ENCODE measurements at places on chromosomes 11 and 22.
A peak's percentile ranks its signal among the peaks of the same experiment; 100 is the strongest.

- DNase-seq, result no peak
Observed at GRCh38 chr22:44224166-44224565, 43.4 kb downstream of the PARVG start.

DNA sequence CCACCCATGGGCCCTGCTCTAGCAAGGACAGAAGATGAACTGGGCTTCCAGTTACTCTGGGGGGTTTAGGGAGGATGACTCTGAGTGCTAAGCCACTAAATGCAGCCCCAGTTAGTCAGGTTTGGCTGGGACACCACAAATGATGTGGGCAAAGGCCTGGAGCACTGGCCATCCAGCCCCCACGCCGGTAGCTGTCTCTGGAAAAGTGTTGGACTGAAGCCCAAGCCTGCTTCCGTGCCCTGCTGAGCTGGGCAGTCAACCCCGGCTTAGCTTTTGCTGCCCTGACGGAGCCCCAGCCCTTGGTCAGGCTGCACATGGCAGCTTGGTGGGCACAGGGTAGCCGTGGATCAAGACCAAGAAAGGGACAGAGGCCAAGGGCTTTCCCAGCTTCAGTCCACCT, 5.7 kb upstream of the GSTP1 start:
- DNase-seq, result no peak

GRCh38 chr11:38100836-38101462, 1502.9 kb upstream of the RAG2 start:
- no peak for DNase-seq

GRCh38 chr11:126929179-126930061, 71.2 kb downstream of the KIRREL3 start:
- no peak for DNase-seq

DNA sequence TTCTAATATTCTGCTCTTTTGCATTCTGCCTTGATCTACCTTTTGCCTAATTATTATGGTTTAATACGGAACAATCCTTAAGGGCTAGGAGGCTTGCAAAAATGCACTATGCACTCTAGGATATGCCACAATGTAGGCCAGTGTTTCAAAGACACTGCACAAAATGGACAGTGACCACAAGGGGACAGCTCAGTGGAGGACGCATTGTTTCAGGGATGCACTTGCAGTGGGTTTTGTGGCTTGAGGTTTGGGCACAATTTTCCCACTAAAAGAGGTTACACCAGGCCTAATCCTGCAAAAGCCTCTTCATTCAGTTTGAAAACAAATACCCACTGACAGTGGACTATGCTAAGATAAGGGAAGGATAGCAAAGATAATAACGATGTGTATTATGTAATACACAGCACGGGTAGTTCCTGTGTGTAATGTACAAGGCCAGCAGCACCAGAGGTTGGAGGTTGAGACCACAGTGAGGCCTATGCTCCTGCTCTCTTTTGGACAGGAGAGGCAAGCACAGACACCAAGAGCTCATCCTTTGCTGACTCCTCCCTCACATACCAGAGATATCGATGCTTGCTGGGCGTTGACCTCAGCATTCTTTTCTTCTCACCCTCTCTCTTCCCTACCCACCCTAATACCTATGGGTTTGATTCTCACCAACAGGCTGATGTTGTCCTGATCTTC, 12.7 kb downstream of the MAP6 start:
- no peak for DNase-seq

GRCh38 chr22:44207981-44208317, 27.2 kb downstream of the PARVG start:
- no peak for DNase-seq

DNA sequence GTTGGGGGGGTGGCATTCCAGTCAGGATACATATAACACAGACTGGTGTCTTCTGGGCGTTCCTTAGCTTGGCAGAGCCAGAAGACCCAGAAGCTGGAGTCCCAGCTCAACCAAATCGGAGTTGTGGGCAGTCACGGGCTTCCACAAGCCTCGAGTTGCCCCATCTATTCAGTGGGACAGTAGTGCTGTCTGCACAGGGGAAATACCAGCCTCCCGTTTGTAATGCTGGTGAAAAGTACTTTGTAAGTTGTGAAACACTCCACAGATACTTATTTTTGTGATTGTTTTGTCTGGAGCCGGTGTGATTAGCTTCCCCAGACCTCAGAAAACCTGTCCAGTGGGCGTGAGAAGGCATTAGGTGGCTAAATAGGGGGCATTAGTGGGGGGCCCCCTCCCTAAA, 13.6 kb downstream of the DGKZ start:
- DNase-seq, result no peak

GRCh38 chr11:18140145-18140544, 7.8 kb downstream of the MRGPRX3 start:
- DNase-seq, result no peak

- no peak for DNase-seq
Observed at GRCh38 chr22:46588279-46589140, 31.7 kb upstream of the GRAMD4 start.

GRCh38 chr11:97364047-97364446, 974.2 kb downstream of the JRKL start:
- no peak for DNase-seq

DNA sequence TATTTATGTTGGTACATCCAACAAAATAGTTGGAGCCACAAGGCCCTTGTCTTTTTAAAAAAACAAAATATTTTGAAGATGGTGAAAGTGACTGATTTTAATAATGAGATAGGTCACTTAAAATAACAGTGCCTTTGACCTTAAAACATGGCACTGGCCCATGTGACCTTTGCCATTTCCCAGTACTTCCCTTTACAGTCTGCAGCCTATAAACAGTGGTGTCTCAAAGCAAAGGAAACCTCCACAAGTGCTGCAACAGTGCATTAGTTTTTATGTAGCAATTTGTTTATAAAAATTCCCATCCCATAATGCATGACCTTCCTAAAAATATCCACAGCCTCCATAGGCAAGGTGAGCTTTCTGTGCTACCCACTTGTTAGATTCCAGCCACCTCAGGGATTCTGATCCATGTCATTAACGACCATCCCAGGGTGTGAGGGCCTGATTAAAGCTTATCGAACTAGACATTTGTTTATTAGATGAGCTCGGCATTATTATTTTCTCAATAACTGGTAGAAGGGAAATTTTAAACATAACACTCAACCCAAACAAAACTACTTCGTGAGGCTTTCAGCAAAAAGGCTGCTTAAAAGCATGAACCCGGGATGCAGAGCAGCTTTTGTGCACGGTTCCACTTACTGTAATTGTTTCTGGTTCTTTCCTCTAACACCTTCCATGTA, 28.0 kb upstream of the CRKL start:
- DNase-seq, result no peak

DNA sequence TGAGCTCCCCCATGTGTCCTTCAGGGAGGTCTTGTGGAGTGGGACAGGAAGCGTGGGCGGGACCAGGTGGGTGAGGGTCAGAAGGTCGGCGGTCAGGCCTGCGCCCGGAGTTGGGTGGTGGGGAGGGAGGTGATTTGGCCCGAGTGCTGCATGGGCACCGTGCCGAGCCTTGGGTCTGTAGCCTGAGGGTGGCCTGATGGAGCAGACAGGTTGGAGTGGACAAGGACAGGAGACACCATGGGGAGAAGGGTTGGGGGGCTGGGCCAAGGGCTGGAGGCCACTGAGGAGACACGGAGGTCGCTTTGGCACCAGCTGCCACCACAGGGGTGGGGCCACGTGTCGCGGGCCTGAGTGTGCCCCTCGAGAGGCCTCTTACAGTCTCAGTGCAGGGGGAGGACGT, 53.1 kb downstream of the AP2A2 start:
- DNase-seq, result no peak

GRCh38 chr11:19931771-19932369, 219.2 kb downstream of the NAV2 start:
- DNase-seq, result no peak

- peak; percentile 26 for DNase-seq
Observed at GRCh38 chr11:95138448-95138847, 48.8 kb downstream of the ENDOD1 start.

GRCh38 chr11:47136327-47136726, 40.4 kb downstream of the ARFGAP2 start:
- DNase-seq, result no peak

GRCh38 chr11:33889296-33889695, 2.6 kb downstream of the LMO2 start:
- DNase-seq, result no peak

- DNase-seq, result no peak
Observed at GRCh38 chr11:131486100-131486499, 115.7 kb downstream of the NTM start.

DNA sequence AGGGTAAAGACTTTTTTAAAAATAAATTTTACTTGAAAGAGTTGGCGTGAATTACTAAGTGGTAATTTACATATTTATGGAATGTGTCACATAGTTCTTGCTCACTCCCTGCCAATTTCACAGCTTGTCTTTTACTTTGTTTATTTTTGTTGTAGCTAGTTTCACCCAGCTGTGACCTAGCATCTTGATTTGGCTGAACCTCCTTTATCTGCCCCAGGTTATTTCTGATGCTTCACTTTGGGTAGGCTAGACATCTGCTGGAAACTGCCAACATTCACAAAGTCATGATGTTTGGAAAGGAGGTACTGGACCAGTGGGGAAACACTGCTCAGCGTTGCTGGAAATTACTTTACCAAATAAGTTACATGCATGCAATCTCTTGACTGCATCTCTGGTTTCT, 1676.0 kb upstream of the RAG2 start:
- no peak for DNase-seq

GRCh38 chr11:46524201-46524770, 69.5 kb downstream of the AMBRA1 start:
- no peak for DNase-seq

DNA sequence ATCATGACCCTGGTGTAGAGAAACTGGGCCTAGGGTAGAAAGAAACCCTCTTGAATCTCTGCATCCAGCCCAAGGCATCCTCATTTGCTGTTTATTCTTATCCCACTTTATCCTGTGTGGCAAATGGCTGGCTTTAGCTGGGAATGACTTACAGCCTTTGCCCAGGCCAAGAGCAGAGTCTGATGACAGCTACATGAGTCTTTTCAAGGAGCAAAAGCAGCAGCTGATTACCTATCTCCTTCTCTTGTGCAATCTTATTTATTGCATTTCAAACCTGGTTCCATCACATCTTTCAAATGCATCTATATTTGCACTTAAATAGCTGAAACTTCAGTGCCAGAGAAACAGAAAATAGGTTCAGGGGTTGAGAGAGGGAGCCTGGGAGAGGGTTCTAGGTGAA, 26.1 kb downstream of the SYT13 start:
- DNase-seq, result peak; percentile 57

DNA sequence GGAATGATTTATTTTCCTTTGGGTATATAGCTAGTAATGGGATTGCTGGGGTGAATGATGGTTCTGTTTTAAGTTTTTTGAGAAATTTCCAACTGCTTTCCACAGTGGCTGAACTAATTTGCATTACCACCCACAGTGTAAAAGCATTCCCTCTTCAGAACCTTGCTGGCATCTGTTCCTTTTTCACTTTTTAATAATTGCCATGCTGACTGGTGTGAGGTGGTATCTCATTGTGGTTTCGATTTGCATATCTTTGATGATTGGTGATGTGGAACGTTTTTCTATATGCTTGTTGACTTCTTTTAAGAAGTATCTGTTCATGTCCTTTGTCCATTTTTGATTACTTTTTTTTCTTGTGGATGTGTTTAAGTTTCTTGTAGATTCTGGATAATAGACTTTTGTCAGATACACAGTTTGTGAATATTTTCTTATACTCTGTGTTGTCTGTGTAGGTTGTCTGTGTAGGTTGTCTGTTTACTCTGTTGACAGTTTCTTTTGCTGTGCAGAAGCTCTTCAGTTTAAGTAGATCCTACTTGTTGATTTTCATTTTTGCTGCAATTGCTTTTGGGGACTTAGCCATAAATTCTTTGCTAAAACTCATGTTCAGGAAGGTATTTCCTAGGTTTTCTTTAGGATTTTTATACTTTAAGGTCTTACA, 291.8 kb upstream of the DDI1 start:
- no peak for DNase-seq

DNA sequence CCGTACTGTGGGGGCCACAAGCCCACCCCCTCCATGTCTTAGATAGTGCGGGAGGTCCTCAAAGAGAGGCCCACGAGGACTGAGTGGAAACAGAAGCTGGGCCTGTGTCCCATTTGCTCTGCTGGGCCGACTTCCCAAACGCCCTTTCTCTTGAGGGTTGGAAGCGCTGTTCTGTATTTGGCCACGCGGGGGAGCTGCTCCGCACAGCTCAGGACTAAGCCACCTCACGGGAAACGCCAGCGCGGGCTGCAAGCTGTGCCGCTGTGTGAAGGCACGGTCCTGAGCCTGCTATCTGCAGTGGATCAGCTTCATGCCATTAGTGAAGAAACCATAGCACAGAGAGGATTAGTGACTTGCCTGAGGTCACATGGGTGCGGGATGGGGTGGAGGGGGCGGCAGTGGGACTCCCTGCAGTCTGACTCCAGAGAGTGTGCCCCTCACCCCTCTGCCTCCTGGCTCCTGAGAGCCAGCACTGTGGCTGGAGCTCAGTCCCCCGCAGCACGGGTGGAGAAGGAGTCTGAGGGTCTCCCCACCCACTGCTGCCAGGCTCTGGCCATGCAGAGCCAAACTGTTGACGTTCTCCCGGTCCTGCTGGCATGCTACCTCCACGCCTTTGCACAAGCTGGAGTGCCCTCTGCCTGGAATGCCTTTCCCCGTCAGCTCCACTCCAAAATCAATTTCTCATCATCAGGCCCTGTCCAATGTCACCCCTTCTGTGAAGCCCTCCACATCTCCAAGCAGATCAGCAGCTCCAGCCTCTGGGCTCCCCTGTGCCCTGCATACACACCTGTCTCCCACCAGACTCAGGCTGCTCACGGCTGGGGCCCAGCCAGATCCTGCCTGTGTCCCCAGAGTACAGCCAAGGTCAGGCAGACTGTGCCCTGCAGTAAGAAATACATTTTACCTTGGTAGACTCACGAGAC, 51.5 kb upstream of the LRRC32 start:
- DNase-seq, result peak; percentile 68

- DNase-seq, result no peak
Observed at GRCh38 chr11:27694992-27695391, 5.3 kb downstream of the BDNF start.

- DNase-seq, result no peak
Observed at GRCh38 chr22:45572444-45572843, 69.8 kb downstream of the FBLN1 start.

- no peak for DNase-seq
Observed at GRCh38 chr22:46378426-46379065, 43.0 kb downstream of the TRMU start.
